ENCODE measurements at places on chromosomes 7 and 10.
A peak's percentile ranks its signal among the peaks of the same experiment; 100 is the strongest.

- no peak for DNase-seq
Measured at GRCh38 chr7:473211-473734, 46.4 kb downstream of the PDGFA start.

DNA sequence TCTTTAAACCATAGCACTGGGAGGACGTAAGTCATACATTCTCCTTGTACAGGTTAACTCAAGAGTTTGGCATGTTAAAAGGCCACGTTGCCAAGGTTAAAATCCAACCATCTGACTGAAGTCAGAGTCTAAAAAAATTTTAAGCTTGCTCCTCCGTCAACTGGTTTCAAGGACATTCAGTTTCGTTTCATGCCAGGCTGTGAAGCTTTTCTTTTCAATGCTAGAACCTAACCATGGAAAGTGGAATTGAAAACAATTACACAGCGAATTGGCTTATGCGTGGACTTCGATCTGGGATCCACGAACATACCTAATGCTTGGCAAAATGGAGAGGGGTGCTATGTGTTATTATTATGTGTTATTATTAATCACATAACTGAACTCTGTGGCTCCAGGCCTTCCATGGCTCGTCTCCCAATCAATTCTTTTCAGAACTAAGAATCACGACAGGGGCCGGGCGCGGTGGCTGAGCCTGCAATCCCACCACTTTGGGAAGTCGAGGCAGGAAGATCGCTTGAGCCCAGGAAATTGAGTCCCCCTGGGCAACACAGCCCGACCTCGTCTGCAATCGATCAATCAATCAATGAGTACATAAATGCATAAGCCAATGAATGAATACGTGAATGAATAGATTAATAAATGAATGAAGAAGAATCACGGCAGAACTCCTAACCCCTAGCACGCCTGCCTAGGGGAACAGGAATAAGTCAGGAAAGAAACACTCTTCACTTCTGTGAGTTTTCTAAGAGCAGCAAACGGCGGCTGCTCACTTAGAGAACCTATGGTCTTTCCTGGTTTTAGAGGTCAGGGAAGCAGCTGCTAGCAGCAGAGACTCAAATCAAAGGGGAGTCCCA is 733 bp upstream of the ARL5B start:
- no peak for DNase-seq

- no peak for DNase-seq
Measured at GRCh38 chr7:20374399-20374798, 43.7 kb downstream of the ITGB8 start.

- no peak for DNase-seq
Measured at GRCh38 chr7:114791771-114792170, 130.1 kb upstream of the MDFIC start.

- DNase-seq: peak; percentile 86
Measured at GRCh38 chr7:20330928-20331909, 519 bp downstream of the ITGB8 start.

DNA sequence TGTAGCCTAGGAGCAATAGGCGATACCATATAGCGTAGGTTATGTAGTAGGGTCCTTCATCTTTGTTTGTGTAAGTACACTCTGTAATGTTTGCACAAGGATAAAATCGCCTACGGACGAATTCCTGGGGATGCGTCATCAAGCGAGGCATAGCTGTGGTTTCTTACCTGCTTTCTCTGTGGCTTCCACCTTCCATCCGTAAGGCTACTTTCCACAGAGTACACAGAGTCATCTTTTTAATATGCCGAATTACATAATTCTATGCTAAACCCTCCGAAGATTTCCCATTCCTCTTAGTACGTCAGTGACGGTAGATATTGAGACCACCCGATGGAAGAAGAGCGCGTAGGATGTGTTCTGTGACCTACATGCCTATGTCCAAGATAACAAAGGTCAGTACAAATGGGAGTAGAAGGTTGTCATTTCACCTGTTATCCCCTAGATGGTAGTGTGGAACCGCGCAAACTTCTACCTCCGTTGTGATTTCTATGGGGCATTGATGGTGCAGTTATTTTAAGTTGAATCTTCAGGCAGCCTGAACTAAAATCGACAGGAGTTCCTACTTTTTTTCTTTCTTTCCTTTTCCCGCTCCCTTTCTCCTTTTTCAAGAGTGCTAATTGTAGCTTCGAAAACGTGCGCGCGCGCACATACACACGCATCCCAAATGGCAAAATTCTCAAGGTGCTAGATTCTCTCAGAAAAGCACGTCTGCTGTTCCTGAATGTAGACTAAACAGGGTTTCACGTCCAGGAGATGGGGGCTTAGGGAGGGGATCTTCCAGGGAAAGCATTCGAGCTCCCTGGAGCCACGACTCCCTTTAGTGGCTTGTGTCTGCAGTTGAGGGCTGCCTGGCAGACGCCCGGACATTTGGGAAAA is 111.7 kb upstream of the MBL2 start:
- DNase-seq: no peak

DNA sequence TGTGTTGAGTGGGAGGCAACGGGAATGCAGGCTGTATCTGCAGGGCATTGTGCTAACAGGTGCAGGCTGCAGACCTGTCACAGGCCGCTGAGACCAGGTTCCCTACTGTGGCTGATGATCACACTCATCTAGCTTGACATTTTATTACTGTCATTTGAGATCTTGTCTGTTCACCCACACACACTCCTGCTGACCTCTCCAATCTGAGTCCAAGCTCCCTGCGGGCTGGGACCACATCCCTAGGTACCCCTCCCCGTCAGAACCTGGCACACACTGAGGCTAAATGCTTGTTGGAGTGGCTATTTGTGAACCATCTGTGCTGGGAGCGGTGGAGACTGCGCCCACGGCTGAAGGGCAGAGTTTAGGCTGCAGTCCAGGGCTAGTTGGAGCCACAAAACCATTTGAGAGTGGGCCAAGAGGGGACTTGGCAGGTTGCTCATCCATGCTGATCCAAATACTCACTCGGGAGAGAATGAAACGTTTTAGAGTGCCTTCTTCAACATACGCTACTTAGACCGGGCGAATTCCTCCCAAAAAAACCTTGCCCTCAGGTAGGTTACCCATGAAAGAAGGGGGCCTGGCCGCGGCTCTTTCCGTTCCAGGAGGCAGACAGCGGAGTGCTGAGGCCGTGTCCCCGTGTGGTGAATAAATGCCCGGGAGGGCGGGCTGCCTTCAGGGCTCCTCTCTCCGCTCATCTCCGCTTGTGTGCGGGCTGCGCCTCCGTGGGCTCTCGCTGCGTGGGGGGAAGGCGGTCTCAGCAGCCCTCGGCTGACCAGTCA is 164.4 kb downstream of the RGS10 start:
- DNase-seq: no peak

DNA sequence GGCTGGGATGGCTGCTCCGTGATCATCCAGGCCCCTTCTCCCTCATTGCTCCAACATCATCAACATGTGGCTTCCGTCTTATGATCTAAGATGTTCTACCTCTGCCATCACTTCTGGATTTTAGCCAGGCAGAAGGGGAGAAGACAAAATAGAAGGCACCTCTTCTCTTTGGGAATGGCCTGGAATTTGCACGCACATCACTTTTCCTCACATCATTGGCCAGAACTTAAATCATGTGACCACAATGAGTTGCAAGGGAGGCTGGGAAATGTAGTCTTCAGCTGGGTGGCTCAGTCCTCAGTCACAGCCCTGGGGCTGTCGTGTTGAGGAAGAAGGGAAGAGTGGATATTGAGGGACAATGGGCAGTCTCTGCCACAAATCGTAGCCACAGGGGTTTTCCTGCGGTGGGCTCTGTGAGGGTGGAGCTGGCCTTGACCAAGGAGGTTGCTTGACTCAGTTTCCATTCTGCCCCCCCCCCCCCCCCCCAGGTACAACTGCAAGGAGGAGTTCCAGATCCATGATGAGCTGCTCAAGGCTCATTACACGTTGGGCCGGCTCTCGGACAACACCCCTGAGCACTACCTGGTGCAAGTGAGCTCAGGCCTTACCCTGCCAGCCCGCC is 50.3 kb downstream of the PALD1 start:
- no peak for DNase-seq

- DNase-seq: no peak
Measured at GRCh38 chr7:96674565-96674964, 35.1 kb downstream of the SEM1 start.

GRCh38 chr10:121459622-121460453 is 138.4 kb downstream of the FGFR2 start:
- DNase-seq: peak; percentile 86

Data from osteocyte (in vitro differentiated cells).